ENCODE measurements at places on chromosomes 1 and 21.

DNA sequence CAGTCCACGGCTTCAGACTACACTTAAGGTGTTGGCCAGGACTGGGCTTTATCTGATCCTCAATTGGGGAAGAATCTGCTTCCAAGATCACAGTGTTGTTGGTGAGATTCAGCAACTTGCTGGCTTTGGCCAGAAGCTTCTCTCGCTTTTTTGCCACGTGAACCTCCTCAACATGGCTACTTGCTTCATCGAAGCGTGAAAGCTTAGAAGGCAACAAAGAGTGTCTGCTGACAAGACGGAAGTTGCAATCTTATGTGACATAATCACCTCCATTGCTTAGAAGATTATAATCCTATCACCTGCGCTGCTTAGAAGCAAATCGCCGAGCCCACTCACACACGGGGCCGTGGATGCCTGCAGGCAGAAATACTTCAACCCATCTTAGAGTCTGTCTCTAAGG is 10.4 kb upstream of the ITPKB start:
- DNase-seq, result no peak

- no peak for DNase-seq
These were observed 219.7 kb downstream of the BRINP3 start for GRCh38 chr1:190258003-190258402.

DNA sequence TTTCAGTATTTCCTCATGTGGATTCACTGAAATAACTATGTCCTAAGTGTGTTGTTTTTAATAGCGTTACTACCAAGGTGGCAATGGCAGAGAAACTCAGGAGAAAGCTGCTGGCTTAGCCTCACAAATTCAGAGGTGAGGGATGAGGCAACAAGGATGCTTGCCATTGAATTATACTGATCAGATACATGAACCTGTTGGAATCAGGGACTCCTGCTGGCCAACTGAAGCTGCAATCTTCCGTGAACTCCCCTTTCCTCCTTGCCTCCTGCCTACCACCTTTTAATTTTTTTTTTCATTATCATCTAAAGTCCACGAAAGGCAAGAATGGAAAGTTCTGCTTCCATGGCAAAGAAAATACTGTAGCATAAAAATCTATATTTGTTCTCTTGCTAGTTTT is 254.7 kb downstream of the NFIA start:
- DNase-seq, result no peak

GRCh38 chr21:35942211-35943144 is 117.8 kb downstream of the SETD4 start:
- DNase-seq, result no peak

DNA sequence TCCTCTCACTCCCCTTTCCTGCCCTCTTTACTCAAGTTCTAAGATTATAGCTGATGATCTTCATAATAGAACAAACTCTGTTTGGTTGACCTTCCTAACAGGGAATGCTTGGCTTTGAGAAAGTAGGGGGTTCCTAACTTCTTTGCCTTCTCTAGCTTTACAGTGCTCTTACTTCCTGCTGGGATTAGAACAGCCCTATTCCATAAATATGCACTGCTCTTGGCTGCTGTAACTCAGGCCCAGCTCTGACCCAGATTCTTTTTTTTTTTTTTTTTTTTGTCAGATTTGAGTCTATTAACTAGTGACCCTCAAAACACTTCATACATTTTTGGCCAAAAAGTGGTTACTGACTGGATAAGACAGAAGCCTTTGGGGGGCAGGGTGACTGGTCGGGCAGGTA is 39.4 kb upstream of the PIGV start:
- no peak for DNase-seq

DNA sequence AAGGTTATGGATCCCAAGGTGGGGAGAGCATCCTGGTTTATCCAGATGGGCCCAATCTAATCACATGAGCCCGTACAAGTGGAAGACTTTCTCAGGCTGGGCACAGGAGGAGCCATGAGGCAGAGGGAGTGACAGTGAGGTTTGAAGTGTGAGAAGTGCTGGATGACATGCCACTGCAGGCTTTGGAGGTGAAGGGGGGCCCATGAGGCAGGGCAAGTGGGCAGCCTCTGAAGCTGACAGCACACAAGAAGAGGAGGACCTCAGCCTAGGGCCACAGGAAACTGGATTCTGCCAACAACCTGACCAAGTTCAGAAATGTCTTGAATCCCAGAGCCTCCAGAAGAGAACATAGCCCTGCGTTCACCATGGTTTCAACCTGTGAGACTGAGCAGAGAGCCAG is 311.6 kb downstream of the DISC1 start:
- DNase-seq, result no peak

DNA sequence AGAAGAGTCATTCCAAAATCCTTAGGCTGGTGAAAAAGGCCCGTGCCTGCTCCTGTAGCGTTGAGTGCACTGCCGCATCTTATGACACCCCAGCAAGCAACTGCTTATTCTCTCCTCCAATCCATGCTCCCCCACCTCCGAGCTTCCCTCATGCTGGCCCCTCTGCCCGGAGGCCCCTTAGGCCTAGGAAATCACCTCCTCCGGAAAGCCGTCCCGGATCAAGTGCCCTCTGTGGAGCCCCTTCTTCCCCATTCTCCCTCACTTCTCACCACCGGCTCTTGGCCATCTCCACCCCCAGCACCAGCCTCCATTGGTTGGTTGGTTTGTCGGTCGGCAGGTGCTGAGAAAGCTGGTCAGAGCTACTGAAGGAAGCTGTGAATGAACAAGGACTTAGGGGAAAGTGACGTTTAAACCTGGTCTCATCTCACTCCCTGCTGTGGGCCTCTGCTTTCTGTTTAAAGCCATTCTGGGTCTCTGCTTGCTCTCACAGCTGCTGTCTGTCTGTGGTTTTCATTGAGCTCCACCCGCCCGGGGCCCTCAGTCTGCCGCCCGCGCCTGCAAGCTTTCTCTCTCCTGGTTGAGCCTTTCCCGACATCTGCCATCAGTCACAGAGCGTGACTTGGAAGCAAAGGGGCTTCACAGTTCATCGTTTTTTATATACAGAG is 122.2 kb downstream of the KCNN3 start:
- peak; percentile 77 for DNase-seq

- DNase-seq, result no peak
These were observed 95.0 kb downstream of the RAVER2 start for GRCh38 chr1:64839732-64840405.

DNA sequence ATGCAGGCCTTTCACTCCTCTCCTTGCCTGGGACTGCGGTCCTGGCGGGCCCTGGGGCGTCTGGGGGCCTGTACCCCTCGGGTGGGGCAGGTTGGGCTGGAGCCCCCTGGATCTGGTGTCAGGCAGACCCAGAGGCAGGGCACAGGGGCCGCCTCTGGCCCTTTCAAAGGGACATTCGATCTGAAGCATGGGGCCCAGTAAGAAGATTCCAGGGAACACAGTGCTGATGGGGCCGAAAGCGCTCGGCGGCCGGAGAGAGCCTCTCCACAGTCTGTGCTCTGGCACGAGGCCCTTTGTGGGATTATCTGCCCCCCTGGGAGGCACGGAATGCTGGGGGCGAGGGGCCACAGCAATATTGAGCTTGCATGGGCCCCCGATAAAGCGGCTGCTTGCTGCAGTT is 15.2 kb downstream of the PRDM16 start:
- no peak for DNase-seq

DNA sequence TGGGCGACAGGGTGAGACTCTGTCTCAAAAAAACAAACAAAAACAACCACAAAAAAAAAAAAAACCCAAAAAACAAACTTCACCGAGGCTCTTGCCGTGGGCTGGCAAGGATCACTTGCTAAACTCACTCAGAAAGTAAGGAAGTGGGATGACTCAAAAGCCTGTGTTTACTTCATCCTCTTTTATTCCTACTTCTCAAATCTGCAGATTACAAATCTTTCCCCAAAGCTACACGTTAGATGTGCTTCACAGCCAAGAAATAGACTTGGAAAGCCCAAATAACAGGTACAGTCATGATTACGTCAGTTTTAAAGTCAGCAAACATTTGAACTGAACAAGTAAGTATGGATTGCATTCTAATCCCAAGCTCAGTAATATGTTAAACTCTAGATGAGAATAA is 359.3 kb downstream of the ADGRL2 start:
- no peak for DNase-seq

GRCh38 chr1:40306296-40306695 is 10.8 kb downstream of the COL9A2 start:
- DNase-seq, result no peak

GRCh38 chr1:77632216-77632615 is 50.2 kb downstream of the ZZZ3 start:
- no peak for DNase-seq

DNA sequence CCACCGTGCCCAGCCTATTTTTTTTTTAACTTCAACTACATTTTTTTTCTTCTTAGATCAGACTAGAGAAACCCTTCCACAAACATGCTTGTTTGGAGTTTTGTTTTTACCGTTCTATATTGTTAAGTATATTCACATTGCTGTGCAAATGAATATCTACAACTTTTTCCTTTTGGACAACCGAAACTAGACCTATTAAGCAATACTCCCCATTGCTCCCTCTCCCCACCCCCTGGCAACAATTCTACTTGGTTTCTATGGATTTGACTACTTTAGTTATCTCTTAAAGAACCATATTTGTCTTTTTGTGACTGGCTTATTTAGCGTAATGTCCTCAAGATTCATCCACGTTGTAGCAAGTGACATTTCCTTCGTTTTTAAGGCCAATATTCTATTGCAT is 19.1 kb downstream of the ETNK2 start:
- DNase-seq, result no peak

GRCh38 chr21:35351434-35351833 is 302.3 kb upstream of the RUNX1 start:
- DNase-seq, result no peak

- DNase-seq, result no peak
These were observed 12.7 kb upstream of the TRAF3IP3 start for GRCh38 chr1:209743145-209743482.

- DNase-seq, result no peak
These were observed 5.2 kb downstream of the TMCO1 start for GRCh38 chr1:165763442-165763841.

GRCh38 chr21:39079617-39080016 is 103.6 kb downstream of the PSMG1 start:
- no peak for DNase-seq

DNA sequence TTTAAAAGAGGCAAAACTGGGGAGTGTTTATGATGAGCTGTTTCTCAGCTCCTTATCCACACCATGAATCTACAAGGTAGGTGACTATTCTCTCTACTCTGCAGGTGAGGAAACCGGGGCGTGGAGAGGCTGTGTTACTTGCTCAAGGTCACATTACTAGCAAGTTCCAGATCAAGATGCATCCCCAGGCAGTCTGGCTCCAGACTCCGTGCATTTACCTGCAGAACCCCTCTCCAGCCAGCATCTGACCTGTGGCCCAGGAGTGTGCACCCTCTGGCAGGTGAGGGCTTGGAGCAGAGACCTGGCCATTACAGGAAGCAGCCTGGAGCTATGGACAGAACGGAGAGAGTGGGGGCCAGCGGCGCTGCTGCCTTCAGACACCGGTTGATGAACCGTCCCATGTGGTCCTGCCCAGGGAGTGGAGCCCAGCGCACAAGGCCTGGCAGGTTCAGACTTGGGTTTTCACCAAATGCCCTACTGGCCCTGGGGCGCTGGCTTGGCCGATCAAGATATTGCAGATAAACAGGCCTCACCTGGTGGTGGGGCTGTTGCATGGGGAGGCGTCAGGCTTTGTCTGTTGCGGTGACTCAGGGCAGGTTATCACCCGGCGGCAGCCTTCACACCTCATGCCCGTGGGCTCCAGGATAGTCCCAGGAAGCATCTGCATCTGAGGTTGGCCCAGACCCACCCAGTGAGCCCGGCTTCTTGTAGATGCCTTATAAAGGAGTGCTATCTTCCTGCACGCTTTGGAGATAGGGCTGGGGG is 29.2 kb upstream of the WNT4 start:
- DNase-seq, result no peak

- no peak for DNase-seq
These were observed 208.3 kb upstream of the RUNX1 start for GRCh38 chr21:35257413-35257812.

DNA sequence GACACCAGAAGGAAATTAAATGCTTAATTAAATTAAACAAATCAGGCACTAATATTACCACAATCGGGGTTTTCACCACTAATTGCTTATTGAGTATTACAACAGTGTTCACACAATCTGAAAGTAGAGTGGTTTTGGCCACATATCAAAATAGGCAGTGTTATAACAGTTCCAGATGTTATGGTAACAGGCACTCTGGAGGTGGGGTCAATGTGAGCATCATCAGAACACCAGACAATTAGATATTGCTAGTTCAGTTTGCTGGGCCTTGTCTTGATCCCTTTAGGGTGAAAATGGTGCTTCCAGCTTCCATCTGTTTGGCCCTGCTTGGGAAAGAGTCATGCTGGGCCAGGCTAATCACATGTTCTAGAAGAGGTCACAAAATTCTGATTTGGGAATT is 14.5 kb upstream of the DDAH1 start:
- no peak for DNase-seq

GRCh38 chr1:32178380-32179192 is 889 bp upstream of the TXLNA start:
- DNase-seq, result no peak

GRCh38 chr1:46020010-46020409 is 112.4 kb downstream of the PIK3R3 start:
- DNase-seq, result no peak

DNA sequence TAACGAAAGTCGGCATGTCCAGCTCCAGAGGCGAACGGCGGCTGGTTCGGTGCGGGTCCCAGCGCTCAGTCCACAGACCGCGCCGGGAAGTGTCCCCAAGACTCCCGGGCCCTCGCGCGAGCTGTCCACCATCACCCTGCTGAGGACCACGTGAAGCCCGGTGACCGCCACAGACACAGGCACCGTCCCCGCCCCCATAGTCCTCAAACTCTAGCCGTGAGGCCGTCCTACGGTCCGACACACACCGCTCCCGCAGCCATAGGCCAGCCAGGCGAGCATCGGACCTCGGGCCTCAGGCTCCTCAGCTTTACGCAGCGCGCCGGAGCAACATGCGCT is 535 bp downstream of the SETD4 start:
- no peak for DNase-seq

GRCh38 chr1:67952071-67952470 is 98.4 kb downstream of the DIRAS3 start:
- peak; percentile 86 for DNase-seq

GRCh38 chr1:147185432-147185831 is 13.2 kb upstream of the PRKAB2 start:
- DNase-seq, result no peak

GRCh38 chr1:36890776-36891175 is 143.5 kb downstream of the GRIK3 start:
- DNase-seq, result no peak

DNA sequence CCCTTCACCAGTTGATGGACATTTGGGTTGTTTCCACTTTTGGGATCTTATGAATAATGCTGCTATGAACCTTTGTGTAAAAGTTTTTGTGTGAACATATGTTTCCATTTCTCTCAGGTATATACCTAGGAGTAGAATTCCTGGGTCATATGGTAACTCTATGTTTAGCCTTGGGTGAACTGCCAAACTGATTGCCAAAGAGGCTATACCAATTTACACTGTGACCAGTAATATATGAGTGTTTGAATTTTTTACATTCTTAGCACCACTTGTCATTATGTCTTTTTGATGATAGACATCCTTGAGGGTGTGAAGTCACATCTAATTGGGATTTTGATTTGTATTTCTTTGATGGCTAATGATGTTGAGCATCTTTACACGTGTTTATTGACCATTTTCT is 290.1 kb downstream of the DUSP10 start:
- DNase-seq, result no peak

Measured in SK-N-DZ (cell line).